A549 treated with GW870086 at 1 μM for 4 hours (cell line): ENCODE measurements at places on chromosomes 3 and 15. TPM values are rescaled to one million over a fixed set of nuclear protein-coding genes. Genes with fewer than 3 reads are reported as not detected.

Gene VWA5B2
- 0.33 to 0.62 TPM (median 0.52 TPM) in 5 replicates for total RNA-seq

Gene MESP2
- total RNA-seq: 0.30 to 0.47 TPM (median 0.41 TPM) in 5 replicates

Gene SLC26A6
- 14.3 to 19.9 TPM (median 17.5 TPM) in 5 replicates for total RNA-seq

Gene CPA3
- not detected in 5 replicates for total RNA-seq

Gene TTLL3
- 4.9 to 8.8 TPM (median 6.8 TPM) in 5 replicates for total RNA-seq
